ENCODE measurements at places on chromosomes 1 and 21.

- peak; percentile 70 for DNase-seq
These were observed 41.9 kb upstream of the TNFRSF1B start for GRCh38 chr1:12124693-12125421.

DNA sequence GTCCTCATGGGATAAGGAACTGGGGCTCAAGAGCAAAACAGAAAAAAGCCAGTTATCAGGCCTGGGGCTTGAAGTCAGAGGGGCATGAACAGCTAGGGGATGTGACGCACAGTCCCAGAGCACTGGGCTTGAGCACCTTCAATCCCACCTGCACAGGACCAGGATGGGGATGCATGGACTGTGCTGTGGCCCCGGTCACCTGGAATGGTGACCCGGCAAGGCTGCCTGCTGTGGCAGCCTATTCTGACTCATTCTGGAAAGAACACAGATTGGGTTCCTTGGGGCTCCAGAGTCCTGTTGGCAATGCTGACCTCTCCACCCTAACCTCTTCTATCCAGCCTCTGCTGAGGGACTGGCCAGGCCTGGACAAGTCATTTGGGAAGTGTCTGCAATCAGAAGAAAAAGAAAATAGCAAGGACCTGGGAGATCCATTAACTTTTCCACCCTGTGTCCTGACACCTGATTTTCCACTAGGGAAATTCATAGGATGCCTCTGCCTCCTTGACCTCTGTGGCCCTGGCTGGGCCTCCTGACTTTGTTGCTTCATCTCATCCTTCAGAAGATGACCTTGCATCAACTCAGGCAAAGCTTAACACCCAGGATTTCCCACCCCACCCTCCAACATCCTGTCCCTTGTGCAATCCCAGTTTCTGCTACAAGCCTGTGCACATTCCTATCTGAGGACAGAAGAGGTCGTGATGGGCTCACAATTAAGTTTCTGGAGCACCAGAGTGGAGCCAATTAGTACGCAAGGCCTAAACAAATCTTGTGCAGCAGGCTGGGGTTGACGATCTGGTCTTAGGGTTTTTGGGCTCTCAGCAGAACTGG is 17.9 kb upstream of the FMOD start:
- DNase-seq = no peak

DNA sequence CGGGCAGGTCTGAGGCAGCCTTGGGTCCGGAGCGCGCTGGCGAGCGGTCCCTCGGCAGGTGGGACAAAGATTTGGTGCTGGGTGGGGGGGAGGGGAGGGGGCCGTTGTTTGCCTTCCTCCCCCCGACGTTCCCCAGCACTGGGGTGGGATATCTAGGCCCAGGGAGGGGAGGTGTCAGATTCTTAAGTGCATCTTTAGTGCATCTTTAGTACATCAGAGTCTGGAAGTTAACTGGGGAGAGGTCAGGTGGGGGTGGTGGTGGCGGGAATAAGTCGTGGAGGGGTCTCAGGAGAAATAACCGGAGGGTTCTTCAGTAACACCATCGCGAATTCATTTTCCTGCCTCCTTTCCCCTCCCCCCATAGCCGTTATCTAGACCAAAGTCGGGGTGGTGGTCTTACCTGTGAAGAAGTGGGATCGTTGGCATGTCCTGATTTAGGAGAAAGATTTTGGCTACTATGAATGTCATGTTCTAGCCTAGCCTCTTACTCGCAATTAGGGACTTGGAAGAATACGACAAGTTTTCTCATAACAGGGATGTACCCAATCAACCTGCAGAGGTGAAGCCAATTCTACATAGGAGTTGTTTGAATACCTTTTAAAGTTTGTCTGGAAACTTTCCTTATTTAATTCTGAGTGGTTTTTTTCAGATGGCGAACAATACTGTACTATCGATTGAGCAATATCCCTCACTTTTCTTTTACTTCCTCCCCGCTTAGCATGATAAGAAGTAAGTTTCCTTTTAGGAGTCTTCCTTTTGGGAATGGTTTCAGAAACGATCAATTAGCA is 886 bp downstream of the ZMYM4 start:
- no peak for DNase-seq

DNA sequence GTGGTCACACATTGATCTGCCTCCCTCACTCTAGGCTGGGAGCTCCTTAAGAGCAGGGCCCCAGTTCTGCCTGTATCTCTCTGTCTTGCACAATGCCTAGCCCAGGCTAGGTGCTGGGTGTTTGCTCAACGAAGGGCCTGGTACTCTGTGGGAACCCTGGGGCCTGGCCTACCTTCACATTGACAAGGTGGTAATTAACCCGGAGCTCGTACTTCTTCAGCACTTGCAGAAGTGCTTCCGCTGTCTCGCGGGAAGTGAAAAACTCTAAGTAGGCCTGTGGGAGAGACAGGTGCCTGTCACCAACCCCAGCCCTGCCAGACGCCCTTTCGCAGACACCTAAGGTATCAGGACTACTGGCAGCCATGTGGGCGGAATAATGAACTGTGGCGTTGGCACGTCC is 13.7 kb downstream of the MTHFR start:
- DNase-seq = no peak

DNA sequence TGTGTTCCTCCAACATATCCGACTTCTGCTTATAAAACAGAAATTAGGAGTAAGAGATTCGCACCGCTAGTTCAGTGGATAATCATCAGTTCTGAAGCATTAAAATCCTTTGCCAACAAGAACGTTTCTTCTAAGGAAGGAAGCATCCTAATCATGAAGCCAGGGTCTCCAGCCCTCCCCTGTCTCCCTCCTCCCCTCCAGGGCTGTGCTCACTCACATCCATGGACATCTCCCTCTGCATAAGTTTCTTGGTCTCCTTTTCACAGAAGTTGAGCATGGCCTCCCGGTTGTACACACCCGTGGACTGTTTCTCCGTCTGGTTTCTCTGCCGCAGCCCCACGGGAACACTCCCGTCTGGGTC is 505 bp downstream of the LMOD1 start:
- DNase-seq = no peak

DNA sequence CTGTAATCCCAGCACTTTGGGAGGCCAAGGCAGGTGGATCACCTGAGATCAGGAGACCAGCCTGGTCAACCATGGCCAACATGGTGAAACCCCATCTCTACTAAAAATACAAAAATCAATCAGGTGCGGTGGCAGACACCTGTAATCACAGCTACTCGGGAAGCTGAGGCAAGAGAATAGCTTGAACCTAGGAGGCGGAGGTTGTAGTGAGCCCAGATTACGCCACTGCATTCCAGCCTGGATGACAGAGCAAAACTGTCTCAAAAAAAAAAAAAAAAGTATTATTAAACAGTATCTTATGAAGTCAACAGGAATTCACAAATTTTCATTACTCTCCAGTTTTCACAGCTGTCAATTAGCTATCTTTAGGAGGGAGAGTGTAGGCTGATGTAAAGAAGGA is 3.8 kb downstream of the ACBD6 start:
- no peak for DNase-seq

DNA sequence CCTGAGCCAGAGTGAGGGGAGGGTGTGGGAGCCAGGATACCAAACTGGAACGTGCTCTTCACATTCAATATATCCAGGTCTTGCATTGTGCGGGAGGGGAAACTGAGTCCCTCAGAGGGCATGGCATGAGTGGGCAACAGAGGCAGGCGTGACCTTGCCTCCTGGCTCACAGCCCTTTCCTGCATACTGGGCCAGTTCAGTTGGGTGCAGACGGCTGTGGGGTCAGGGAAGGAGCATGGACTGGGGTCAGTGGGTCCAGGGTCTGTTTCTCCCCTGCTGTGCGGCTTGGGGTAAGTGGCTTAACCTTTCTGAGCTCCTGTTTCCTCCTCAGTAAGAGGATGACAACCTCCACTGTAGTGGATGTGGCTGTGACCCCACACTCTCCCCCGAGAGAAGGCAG is 16.6 kb downstream of the SERINC2 start:
- DNase-seq = no peak

- DNase-seq = no peak
These were observed 7.8 kb upstream of the SLC6A9 start for GRCh38 chr1:44038876-44039657.

DNA sequence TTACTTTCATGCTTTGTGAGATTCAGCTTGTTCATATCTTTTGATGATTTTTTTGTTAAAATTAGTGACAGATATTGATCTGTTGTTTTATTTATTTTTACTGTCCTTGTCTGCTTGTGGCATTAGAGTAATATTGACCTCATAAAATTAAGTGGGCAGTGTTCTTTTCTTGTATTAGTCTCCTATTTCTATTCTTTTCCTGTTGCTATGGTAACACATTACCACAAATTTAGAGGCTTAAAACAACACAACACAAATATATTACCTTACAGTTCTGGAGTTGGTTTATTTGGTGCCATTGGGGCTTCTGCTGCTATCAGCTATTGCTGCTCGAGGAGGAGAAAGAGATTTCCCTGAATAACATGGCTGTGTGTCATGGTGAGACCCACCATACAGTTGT is 135.7 kb downstream of the C1orf94 start:
- no peak for DNase-seq

GRCh38 chr21:29233611-29234540 is 64.8 kb upstream of the BACH1 start:
- DNase-seq = no peak

DNA sequence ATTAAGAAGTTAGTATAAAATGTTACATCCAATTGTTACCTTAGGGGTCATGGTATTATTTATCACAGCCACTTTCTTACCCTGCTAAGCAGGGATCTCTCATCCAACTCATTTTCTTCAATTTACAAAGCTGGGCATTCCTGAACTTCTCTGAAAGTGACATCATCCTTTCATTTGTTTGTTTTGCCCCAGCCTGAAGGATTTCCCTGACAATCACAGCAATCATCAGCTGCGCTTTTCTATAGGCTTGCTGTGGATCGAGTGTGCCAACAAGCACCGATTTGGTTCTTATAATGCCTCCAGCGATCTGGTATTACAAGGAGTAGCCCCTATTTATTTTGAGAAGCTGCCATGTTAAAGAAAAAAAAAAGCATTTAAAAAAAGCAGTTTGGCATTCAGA is 240.2 kb downstream of the USH2A start:
- DNase-seq = no peak

GRCh38 chr1:31238612-31238985 is 1.1 kb downstream of the NKAIN1 start:
- no peak for DNase-seq

DNA sequence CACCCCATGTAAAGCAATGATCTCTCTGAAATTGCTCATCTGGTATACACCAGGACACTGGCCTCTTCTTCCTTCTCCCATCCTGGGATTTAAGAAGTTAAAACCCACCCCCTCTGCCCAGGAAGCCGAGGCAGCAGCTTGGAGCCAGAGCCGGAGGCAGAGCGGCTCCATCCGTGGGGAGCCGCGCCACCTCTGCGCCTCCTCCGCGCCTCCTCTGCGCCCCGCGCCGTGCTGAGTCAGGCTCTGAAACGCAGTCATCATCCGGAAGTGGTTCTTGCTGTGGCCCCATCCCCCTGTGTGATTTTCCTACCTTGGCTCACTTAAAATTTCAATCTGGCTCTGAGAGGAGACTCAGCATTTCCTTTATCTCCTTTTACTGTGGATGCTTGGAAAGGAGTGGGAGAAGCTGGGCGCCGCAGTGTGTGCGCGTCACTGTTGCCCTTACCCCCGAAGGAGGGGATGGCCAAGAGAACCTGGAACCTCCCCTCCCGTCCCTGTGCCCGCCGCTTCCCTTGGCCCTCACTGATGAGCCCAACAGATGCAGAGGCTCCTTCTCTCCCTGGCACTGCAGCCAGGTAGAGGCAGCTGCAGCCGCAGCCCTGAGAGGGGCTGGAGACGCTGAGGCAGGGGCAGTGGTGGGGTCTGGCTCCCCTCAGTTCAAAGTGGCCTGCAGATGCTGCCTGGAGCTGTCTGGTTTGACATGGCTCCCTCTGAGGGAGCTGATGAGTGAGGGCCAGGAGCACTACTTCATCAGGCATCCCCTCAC is 15.3 kb upstream of the NPHP4 start:
- no peak for DNase-seq

GRCh38 chr1:98988904-98989555 is 15.6 kb downstream of the PLPPR5 start:
- DNase-seq = no peak

DNA sequence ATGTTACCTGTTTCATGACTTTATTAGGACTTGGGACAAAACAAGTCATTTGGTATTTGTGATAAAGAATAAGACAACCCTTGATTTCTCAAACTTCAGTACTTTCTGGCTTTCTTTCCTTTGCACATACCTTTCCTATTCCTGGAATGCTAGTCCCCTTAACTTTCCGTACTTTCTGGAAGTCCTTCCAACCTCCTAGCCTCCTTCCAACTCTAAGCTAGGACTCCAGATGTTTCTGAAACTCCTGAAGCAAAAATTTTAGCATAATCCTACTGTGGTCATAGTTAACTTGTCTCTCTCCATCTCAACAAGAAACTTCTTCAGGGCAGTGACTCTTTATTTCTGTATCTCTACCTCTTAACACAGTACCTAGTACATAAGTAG is 19.8 kb upstream of the C1orf105 start:
- no peak for DNase-seq

GRCh38 chr1:220789532-220790147 is 2.9 kb downstream of the MTARC1 start:
- no peak for DNase-seq

DNA sequence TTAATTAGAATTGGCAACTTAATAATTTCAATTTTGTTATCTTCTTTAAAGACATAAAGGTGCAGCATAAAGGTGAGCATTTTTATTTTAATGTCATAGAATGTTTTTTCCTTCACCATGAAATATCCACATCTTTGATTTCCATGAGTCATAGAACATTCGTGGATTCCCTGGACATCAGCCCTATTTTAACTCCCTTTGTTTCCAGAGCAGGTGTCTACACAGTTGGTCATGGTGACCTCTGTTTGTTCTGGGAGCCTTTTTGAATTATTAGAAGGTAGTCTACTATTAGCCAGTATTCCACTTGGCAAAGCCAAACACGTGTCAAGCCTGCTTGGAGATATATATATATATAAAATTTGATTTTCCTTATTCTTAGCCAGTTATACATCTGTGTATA is 572.9 kb downstream of the LTN1 start:
- DNase-seq = no peak

DNA sequence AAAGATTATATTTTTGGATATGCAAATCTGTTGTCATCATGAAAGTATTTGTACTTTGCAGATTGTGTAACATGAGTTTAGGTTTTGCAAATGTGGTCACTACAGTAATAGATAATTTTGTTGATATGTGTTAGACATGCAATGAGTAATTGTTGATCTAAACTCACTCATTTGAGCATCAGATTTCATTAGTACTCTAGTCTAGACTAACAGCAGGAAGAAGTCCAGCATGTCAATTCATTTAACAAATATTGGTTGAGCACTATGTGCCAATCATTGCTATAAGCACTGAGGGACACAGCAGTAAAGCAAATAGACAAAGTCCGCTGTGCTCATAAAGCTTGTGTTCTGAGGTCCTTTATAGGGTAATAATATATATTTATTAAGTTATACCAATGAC is 350.0 kb downstream of the USP25 start:
- DNase-seq = no peak

- DNase-seq = no peak
These were observed 341.5 kb downstream of the KCNH1 start for GRCh38 chr1:210792250-210793102.

DNA sequence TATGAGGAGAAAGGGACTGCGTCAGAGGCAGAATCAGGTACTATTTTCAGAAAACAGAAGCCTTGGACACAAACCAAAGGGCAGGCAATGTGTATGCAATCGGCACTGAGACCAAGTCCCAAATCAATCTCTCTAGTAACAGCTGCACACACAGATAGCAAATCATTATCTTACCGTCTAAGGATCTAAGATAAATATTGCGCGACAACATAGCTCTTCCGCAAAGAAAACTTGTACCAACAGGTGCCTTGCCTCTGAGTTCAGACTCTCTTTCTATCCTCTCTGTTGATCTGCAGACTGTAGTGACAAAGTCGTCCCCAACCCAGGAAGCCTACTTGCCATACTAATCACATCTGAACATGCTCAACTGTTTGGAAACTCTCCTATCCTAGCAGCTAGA is 22.6 kb upstream of the SAMD13 start:
- DNase-seq = no peak
